ENCODE measurements at places on chromosomes 1 and 21. TPM values are rescaled to one million over a fixed set of nuclear protein-coding genes. Genes with fewer than 3 reads are reported as not detected.

DNA sequence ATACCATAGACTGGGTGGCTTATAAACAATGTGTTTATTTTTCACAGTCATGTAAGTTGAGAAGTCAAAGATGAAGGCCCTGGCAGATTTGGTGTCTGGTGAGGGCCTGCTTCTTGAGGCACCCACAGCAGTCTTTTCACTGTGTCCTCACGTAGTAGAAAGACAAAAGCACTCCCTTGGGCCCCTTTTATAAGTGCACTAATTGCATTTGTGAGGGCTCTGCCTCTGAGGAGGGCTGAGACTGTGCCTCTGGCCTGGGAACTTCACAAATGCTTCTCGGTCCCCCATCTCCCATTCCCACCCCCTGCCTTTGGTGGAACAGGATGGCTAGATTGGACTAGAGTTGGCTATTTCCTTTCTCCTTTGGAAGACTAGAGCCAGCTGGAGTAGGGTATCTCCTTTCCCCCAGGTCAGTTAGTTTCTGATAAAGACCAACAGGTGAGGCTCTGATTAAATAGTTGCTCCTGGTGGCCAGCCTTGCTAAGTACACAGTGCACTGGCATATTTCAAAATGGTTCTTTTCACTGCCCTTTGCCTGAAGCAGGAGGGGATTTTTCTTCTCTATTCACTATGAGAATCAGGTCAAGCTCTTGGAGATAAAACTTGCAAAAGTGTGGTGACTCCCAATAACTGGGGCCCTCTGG lies 82.9 kb downstream of the PLPPR4 start:
- DNase-seq, result no peak

DNA sequence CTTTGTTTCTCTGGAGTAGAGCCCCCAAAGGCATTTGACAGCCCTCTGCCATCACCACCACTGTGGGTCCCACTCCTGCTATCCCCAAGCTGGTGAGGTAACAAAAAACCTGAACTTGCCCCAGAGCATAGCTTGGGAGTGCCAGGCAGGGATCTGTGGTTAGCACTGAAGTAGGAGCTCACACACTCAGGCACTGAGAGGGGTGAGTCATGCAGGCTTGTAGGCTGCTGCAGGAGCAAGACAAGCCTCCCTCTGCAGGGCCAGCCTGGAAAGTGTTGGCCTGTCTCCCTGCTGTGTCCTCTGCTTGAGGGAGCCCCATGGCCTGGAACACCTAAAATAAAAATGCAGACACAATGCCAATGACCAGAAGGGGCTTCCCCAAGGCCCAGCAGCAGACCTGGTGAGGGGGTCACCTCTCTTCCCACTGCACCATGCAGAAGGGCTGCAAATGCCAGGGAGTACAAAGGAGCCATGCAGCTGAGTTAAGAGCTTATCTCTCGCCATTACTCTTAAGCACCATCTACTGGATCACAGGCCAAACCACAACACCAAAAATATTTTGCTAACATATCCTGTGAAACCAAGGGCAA lies 108.9 kb upstream of the POGK start:
- no peak for DNase-seq

DNA sequence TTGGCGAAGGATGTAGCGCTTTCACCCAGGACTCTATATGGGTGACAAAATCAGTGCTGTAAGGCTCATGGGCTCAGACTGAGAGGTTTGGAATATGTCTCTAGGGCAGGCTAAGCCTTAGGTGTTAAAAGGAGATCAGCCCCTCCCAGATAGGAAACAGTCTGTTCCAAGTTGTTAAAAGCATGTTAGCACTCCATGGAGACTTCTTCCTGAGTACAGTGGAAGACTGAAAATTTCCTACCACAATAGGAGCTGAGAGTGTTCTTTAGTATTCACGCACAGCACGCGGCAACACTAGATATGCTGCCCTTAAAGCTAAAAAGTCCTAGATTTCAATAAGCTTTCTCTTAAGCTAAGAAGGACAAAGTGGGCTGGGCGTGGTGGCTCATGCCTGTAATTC lies 122.1 kb downstream of the TRABD2B start:
- DNase-seq, result no peak

GRCh38 chr1:17742583-17742982 lies 12.6 kb upstream of the ACTL8 start:
- no peak for DNase-seq

Gene LCE1F
- not detected for total RNA-seq

DNA sequence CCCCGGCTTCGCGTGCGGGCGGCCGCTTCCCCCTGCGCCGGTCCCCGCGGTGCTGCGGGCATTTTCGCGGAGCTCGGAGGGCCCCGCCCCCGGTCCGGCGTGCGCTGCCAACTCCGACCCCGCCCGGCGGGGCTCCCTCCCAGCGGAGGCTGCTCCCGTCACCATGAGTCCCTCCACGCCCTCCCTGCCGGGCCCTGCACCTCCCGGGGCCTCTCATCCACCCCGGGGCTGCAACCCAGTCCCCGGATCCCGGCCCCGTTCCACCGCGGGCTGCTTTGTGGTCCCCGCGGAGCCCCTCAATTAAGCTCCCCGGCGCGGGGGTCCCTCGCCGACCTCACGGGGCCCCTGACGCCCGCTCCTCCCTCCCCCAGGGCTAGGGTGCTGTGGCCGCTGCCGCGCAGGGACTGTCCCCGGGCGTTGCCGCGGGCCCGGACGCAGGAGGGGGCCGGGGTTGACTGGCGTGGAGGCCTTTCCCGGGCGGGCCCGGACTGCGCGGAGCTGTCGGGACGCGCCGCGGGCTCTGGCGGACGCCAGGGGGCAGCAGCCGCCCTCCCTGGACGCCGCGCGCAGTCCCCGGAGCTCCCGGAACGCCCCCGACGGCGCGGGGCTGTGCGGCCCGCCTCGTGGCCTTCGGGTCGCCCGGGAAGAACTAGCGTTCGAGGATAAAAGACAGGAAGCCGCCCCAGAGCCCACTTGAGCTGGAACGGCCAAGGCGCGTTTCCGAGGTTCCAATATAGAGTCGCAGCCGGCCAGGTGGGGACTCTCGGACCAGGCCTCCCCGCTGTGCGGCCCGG lies 159.2 kb downstream of the RUNX1 start:
- DNase-seq, result peak; percentile 84

- DNase-seq, result no peak
Measured at GRCh38 chr21:25806060-25806459, 71.3 kb downstream of the GABPA start.

Gene OR2AK2
- not detected for total RNA-seq

Gene SNX27
- 57.1 TPM for total RNA-seq

Gene ZP4
- total RNA-seq, result not detected

Gene TNFAIP8L2
- total RNA-seq, result not detected

GRCh38 chr1:5551274-5551975 lies 440.8 kb downstream of the NPHP4 start:
- DNase-seq, result no peak

DNA sequence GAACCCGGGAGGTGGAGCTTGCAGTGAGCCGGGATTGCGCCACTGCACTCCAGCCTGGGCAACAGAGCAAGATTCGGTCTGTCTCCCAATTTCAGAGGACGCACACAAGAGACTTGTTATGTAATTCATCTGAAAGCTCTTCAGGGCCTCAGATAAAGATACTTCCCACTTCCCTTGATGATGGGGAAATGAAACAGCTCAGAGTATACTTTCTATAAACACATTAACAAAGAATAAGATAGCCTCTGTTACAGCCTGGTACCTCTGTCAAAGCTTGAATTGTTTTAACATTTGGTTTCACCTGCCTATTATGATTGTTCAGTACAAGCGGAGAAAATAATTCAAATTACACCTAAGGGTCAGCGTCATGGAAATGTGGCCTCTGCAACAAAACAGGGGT lies 622.9 kb upstream of the ADGRL4 start:
- no peak for DNase-seq

Gene CELA3A
- not detected for total RNA-seq

DNA sequence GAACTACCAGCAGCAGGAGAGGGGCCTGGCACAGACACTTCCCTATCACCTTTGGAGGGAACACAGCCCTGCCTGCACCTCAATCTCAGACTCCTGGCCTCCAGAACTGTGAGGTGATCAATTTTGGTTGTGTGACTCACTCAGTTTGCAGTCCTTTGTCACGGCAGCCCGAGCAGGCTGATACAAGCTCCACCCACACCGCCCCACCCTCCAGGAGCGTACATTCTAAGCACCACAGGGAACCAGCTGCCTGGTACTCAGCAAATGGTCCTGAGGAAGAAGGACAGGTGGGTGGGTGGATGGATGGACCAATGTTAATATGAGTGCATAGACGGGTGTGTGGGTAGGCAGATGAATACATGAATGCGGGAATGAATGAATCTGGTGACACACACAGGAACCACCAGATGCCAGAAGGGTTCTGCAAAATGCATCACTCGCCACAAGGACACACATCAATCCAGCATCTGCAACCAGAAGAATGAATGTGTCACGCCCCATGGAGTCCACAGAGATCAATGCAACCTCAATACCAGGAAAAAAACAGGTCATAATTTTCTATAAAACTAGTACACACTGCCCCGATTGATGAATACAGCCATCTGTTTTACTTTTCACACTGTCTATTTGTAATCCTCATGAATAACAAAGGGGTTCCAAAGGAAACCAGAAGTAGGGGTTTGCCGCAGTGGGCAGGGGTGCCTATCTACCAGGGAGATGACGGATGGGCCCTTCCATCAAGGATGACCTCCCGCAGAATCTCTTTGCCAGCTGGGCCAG lies 284.5 kb downstream of the NPHP4 start:
- DNase-seq, result peak; percentile 4

GRCh38 chr1:234173968-234174367 lies 199.3 kb upstream of the COA6 start:
- DNase-seq, result no peak

Gene RNU1-3
- total RNA-seq, result 1,905 TPM

GRCh38 chr1:171595324-171595723 lies 26.7 kb upstream of the MYOCOS start:
- no peak for DNase-seq

GRCh38 chr1:214282630-214283242 lies 1.8 kb downstream of the SMYD2 start:
- no peak for DNase-seq

Gene CACNA1S
- total RNA-seq, result not detected

- no peak for DNase-seq
Measured at GRCh38 chr21:32184485-32184884, 94.4 kb downstream of the MIS18A start.

- DNase-seq, result peak; percentile 28
Measured at GRCh38 chr1:62508187-62508758, 71.4 kb downstream of the USP1 start.

Gene TDRD10
- not detected for total RNA-seq

GRCh38 chr1:100456880-100457279 lies 81.1 kb upstream of the GPR88 start:
- DNase-seq, result no peak

- DNase-seq, result no peak
Measured at GRCh38 chr1:24955779-24956365, 25.8 kb upstream of the RUNX3 start.

- peak; percentile 56 for DNase-seq
Measured at GRCh38 chr1:154755858-154756730, 114.0 kb downstream of the KCNN3 start.

Gene UBE2U
- total RNA-seq, result not detected

DNA sequence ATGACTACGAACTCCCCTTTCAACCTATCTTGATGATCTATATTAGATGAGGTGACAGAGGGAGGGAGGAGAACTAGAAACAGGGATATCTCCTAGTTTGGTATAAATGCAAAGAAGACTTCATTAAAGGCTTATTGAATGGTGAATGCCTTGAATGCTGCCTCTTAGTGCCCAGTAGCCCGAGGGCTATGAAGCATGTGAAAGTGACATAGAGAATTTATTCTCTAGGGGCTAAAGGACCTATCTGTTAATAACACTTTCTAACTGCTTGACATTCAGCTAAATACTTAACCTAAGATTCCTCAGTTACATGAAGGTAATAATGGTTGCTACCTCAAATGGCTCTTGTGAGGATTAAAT lies 764.1 kb downstream of the LTN1 start:
- no peak for DNase-seq

- DNase-seq, result no peak
Measured at GRCh38 chr1:21435646-21436487, 4.1 kb upstream of the NBPF3 start.

Gene CITED4
- 81.2 TPM for total RNA-seq

Gene DCAF8
- 119 TPM for total RNA-seq

Gene KPRP
- total RNA-seq, result not detected

- DNase-seq, result no peak
Measured at GRCh38 chr1:223208164-223209076, 65.4 kb upstream of the TLR5 start.

Gene CNR2
- total RNA-seq, result not detected

Gene RIPPLY3
- total RNA-seq, result 0.17 TPM

DNA sequence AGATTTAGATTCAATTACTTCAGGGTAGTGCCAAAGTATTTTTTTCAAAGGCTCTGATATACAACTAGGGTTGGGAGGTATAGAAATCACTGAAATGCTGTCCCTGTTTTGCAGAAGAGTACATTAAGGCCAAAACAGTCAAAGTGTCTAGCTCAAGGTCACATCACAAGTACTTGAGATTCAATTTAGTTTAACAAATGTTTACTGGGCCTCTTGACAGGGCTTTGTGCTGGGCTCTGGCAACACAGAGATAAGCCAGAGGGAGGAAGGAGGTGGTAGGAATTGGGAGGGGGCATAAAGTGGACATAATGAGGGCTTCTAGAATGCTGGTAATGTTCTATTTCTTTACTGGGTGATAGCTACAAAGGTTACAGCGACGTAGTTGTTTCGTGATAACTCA lies 2.3 kb upstream of the SLC9A1 start:
- no peak for DNase-seq

Gene CD34
- total RNA-seq, result 0.34 TPM

Gene FAM167B
- 1.8 TPM for total RNA-seq

- DNase-seq, result no peak
Measured at GRCh38 chr1:7518411-7518810, 252.7 kb upstream of the VAMP3 start.

Gene TRMT1L
- total RNA-seq, result 16.9 TPM

Gene EVA1C
- 1.4 TPM for total RNA-seq

- DNase-seq, result no peak
Measured at GRCh38 chr1:31665234-31665878, 20.7 kb upstream of the PEF1 start.

Gene HHAT
- total RNA-seq, result 5.5 TPM

DNA sequence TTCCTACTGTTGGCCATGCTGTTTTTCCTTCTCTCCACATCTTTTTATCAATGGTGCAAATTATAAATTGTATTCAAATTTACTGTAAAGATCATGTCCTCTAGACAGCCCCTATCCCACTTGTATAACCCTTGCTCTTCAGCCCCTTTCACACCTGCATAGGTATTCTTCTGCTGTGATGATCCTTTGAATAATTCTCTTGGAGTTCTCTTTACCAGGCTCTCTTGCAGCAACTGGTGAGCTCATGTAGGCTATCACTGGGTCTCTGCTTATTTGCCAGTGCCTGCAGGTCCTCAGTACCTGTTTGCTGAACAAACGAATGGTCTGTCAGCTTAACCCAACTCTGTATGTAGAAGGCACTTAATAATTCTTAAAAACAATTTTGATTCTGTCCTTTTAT lies 8.2 kb downstream of the PTPRC start:
- DNase-seq, result no peak
